Iris pigment epithelial cell (primary cell): ENCODE measurements at places on chromosomes 12 and 14.
A peak's percentile ranks its signal among the peaks of the same experiment; 100 is the strongest.

- peak; percentile 46 for DNase-seq
Observed at GRCh38 chr14:75088566-75089373, 19.3 kb downstream of the ZC2HC1C start.

DNA sequence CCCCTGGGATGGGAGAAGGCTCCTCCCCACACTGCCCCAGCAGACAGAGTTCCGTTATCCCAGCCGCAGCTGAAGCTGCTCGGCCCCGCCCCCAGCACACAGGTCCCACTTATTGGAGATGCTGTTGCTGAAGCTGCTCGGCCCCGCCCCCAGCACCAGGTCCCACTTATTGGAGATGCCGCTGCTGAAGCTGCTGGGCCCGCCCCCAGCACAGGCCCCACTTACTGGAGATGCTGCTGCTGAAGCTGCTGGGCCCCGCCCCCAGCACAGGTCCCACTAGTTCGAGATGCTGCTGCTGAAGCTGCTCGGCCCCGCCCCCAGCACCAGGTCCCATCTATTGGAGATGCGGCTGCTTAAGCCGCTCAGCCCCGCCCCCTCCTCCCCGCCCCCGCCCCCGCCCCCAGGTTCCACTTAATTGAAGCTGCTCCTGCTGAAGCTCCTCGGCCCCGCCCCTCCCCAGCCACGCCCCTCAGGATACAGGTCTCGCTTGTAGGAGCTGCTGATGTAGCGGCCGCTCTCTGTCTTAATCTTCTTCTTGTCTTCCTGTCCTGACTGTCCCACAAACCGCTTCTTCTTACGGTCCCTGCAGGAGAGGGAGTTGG, 12.0 kb downstream of the CFAP73 start:
- peak; percentile 44 for DNase-seq

- DNase-seq, result no peak
Observed at GRCh38 chr12:43754015-43754414, 4.6 kb downstream of the PUS7L start.

- no peak for DNase-seq
Observed at GRCh38 chr12:1324910-1325309, 269.5 kb downstream of the FBXL14 start.

- no peak for DNase-seq
Observed at GRCh38 chr12:104165801-104166200, 27.8 kb upstream of the NFYB start.

- DNase-seq, result no peak
Observed at GRCh38 chr12:133204264-133204603, 22.9 kb downstream of the ZNF268 start.

DNA sequence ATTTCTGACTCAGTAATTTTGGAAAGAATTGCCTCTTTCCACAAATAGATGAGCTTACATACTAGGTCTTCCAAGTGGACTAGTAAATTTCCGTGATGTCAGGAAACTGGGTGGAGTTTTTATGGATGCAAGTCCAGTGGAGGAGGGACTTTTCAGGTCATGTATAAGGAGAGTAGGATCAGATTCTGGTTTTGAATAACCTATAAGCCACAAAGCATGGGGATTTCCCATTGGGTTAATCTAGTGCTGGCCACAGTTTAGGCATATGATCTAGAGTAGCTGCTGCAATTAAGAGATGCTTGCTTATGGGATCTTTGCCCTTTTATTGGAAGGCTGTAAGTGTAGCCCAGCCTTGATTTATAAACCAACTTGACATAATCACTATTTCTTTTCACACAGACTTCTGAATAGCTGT, 33.8 kb downstream of the STK38L start:
- DNase-seq, result peak; percentile 88

- DNase-seq, result no peak
Observed at GRCh38 chr12:57935331-57935730, 6.0 kb upstream of the ATP23 start.

- no peak for DNase-seq
Observed at GRCh38 chr12:130709971-130710732, 5.9 kb downstream of the RIMBP2 start.

- peak; percentile 36 for DNase-seq
Observed at GRCh38 chr14:103656031-103656755, 27.2 kb downstream of the KLC1 start.

- no peak for DNase-seq
Observed at GRCh38 chr12:121738340-121738858, 25.8 kb downstream of the TMEM120B start.

GRCh38 chr12:18703911-18704310, 33.9 kb downstream of the PLCZ1 start:
- DNase-seq, result no peak

GRCh38 chr14:95140060-95140858, 17.1 kb downstream of the DICER1 start:
- DNase-seq, result peak; percentile 75

GRCh38 chr12:124786061-124786964, 77.4 kb downstream of the SCARB1 start:
- peak; percentile 83 for DNase-seq

DNA sequence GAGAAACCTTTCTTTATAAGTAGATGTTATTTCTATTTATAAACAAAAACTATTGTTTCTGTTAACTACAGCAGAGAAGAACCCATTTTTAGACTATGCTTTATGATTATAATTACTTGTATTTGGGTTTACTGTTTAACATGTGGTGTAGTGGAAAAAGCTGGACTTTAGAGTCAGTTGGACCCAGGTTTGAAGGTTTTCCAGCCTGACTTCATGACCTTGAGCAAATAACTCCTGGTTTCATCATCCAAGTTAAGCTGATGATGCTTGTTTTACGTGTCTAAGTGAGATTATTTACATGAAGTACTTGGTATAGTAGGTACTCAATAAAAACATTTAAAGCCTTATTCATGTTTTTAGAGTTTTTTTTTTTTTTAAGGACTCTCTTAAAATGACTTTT, 221.8 kb upstream of the ARHGAP5 start:
- peak; percentile 25 for DNase-seq

- no peak for DNase-seq
Observed at GRCh38 chr14:89418976-89419375, 1.9 kb upstream of the FOXN3 start.

- DNase-seq, result no peak
Observed at GRCh38 chr12:31603546-31604009, 12.6 kb upstream of the DENND5B start.

- no peak for DNase-seq
Observed at GRCh38 chr14:81550001-81550637, 16.5 kb upstream of the SEL1L start.

DNA sequence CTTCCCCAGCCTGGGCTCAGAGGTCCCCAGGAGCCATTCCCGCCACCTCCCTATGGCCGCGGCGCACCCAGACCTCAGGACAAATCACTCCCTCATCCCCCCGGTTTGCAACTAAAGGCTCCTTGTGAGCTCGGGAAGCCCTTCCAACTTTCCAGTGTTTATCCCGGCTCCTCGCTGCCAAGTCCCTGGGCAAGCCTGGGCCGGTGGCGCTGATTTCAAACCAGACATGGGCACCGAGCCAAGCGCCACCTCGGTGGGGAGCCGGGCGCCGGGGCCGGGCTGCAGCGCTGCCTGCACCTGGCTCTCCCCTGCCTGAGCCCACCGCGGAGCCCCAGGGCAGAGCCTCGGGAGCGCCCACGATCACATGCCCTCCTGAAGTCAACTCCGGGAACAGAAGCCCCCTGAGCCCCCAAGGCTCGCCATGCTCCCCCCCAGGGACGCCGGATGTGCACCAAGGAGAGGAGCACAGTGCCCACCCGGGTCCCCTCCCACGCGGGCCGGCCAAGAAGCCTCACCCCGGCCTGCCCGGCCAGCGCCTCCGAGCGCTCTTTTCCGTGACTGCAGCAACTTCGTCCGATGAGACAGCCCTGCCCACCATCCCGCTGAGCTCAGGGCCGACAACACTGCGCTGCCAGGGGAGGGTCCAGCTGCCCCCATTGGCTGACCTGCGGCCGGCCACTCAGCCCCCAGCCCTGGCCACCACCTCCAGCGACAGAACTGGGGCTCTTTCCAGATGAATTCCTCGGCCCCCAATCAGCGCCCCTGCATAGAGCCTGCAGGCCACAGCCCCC, 50.0 kb downstream of the NCOR2 start:
- no peak for DNase-seq

DNA sequence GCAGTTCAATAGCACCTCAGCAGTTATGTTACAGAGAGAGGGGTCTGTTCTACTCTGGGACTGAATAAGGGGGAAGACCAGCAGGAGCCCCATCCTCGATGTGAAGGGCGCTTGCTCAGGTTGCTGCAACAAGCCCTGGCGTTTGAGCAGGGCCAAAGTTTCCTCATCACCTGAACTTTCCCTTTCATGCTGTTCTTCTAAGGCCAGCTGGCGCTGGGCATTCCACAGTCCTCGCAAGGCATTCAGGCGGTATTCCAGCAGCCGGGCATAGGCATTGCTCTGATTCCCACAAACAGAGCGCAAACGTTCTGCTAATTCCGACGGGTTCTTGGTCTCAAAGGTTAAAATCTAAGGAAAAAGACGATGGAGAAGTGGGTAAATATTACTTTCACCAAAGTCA, 62.8 kb downstream of the HECTD4 start:
- DNase-seq, result no peak

- DNase-seq, result no peak
Observed at GRCh38 chr14:89588016-89588415, 171.0 kb upstream of the FOXN3 start.

GRCh38 chr12:124686370-124687173, 119.2 kb upstream of the NCOR2 start:
- DNase-seq, result no peak

DNA sequence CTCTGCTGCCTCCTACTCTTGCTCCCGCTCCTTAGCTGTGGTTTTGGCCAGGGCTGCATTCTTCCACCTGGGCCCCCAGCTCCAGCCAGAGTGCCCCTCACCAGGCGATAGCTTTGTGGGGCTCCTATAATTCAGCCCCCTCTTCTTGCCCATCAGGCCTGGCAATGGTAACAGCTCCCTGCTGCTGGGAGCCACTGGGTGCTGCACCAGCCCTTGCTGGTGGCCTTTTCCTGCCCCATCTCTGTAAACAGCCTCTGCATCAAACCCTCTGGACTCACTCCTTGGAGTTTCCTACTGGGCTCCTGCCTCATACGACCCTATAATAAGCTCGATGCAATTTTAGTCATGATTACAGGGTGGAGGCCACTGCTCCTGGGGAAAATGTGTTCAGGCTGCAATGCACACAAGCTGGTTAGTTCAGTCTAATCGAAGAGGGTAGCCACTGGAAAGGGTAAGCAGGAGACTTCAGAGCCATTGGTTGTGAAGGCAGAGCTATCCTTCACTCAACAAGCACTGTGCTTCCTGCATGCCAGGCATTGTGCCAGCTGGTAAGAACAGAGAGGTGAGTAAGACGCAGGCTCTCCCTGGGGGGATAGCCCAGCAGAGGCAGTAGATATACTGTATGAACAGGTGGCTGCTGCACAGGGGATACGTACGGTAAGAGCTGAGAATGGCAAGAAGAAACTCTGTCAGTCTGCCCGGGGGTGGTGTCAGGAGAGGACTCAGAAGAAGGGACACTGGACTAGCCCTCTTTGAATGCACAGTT, 24.7 kb downstream of the CLMN start:
- peak; percentile 66 for DNase-seq

GRCh38 chr14:64990296-64990695, 3.6 kb downstream of the FNTB start:
- no peak for DNase-seq

- DNase-seq, result no peak
Observed at GRCh38 chr14:22487401-22487800, 101.6 kb downstream of the DAD1 start.

DNA sequence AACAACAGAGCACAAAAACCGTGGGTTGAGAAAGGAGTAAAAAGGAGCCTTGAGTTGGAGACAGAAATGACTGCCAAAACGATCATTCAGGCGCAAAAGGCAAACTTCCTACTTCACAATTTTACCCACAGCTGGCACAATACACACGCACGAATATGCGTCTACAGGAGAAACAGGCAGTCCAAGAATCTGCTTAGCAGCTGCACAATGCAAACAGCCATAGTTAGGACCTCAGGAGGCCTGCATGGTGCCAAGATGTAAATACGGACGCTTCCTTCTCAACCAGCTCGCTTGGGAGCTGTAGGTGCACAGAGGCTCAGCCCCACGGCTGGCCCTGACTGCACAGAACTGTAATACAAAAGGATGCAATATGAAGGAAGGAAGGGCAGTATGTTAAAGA, 250.1 kb upstream of the CAND1 start:
- DNase-seq, result peak; percentile 7

DNA sequence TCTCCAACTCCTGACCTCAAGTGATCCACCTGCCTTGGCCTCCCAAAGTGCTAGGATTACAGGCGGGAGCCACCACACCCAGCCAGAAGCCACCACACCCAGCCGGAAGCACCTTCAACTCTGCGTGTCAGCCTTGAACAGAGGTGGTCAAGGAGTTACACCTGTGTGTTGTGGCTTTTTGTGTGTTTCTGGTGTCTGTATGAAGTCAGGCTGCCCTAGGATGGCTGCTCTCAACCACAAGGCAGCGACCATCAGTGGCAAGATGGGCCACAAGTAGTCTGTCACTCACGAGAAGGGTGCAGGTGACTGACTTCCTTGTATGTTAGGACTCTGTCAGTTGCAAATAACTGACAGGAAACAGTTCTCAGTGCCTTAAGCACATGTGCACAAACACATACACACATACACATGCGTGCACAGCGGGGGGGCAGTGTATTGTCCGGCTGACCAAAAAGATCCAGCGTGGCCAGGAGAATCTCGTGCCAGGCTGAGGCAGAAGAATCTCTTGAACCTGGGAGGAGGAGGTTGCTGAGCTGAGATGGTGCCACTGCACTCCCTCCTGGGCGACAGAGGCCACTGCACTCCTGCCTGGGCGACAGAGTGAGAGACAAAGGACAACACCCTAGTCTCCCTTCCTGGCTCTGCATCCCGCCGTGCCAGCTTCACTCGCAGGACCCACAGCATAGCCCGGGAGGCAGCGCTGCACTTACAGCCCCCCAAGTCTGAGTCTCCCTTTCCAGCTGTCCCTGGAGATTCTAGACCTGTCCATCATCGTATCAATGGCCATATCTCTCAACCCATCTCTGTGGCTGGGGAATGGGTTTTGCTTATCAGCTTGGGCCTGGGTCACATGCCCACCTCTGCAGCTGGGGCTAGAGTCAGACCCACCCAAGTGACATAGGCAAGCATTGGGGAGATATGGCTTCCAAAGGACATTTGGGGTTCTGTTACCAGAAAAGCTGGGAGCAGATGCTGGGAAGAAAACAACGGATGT, 13.7 kb downstream of the P2RX4 start:
- DNase-seq, result no peak

GRCh38 chr12:24280056-24280842, 330.8 kb upstream of the SOX5 start:
- DNase-seq, result no peak

DNA sequence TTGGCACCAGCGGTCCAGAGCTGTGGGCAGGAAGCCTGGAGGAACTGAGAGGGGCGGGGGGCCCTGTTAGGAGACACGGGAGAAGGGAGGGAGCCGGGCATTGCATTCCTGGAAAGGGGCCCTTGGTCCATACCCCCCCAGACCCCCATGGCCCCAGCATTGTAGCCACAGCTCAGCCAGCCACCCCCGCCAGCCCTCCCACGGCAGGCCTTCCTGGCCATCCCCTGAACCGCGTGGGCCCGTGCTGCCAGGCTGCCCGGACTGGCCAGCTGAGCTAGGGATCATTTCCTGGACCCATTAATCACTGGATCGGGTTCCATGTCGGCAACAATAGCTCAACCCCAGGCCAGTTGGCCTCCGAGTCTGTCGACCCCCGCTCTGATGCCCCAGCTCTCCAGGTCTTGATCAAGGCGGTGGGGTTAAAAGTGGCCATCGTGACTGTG, 39.8 kb upstream of the DIO3 start:
- no peak for DNase-seq
